IPS-NIHi11 (cell line): ENCODE measurements at places on chromosomes 2 and 18.

DNA sequence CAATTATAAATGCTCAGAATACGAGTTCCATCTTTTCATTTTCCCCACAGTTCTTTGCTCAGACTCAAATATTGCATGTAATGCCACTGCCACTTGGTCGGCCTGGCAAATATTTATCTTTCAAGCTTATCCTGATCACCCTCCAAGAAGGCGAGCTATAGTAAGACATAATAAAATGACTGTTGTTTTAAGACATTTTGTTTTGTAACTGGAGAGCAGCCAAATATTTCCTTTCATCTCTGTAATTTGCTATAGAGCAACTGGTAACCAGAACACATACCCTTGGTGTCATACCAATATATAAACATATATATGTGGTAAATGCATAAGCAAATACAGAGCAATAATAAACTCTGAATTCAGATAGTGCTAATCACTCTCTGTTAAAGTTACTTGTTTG lies 7.3 kb upstream of the ATL2 start:
- DNase-seq = no peak

DNA sequence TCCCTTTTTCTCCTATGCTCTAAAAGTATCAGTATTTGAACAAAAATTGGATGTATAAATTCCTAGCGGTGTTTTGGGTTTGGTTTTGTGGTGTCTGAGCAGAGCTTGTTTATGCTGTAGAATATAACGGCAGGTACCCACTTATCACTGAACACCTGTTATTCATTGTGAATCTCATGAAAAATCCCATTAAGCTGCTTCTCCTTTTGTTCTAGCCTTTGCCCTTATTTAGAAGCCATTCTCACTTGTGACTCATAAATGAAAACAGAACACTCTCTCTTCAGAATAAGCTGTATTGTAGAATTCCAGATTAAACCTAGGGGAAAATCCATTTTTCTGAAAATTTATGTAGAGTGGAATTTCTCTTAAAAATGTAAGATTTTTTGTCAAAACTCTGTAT lies 104.0 kb downstream of the PRPF40A start:
- DNase-seq = no peak

DNA sequence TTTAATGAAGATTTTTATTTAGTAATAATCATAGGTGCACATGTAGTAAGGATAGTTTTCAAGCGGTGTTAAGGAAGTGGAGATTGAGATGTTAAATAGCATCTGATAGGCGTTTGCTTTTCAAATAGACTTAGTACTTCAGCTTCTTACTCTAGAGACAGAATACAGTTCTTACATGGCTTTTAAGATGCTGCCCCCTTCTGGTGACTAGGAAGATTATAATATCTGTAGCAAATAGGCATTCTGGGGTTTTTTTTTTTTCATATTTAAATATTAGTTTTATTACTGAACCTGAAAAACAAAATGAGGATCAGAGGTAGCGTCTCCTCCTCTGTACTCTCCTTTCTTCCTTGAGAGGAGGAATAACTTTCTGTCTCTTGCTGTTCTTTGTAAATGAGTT lies 100.2 kb downstream of the AGAP1 start:
- DNase-seq = peak; percentile 38

GRCh38 chr2:3222636-3223035 lies 155.0 kb downstream of the EIPR1 start:
- no peak for DNase-seq

DNA sequence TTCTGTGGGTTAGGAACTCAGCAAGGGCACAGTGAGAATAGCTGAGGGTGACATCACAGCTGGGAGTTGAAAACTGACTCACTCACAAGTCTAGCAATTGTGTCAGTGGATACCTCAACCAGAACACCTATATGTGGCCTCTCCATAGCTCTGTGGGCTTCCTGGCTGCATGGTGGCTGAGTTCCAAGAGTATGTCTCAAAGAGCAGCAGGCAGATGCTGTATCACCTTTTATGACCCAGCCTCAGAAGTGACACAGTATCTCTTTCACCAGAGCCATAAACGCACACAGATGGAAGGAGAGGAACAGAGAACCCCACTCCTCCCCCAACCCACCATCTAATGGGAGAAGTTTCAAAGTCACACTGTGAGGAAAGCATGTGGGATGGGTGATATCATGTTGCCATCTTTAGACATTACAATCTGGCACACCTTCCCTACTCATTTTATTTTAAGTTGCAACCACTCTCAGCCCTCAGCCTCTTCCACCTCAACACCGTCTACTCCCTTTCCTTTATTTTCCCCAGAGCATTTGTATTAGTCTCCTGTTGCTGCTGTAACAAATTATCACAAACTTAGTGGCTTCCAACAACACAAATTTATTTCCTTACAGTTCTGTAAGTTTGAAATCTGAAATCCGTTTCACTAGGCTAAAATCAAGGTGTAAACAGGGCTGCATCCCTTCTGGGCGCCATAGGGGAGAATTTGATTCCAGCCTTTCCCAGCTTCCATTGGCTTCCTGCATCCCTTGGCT lies 134.6 kb upstream of the SPATS2L start:
- DNase-seq = no peak

- DNase-seq = no peak
Observed at GRCh38 chr2:74548285-74548899, 5.3 kb downstream of the LOXL3 start.

DNA sequence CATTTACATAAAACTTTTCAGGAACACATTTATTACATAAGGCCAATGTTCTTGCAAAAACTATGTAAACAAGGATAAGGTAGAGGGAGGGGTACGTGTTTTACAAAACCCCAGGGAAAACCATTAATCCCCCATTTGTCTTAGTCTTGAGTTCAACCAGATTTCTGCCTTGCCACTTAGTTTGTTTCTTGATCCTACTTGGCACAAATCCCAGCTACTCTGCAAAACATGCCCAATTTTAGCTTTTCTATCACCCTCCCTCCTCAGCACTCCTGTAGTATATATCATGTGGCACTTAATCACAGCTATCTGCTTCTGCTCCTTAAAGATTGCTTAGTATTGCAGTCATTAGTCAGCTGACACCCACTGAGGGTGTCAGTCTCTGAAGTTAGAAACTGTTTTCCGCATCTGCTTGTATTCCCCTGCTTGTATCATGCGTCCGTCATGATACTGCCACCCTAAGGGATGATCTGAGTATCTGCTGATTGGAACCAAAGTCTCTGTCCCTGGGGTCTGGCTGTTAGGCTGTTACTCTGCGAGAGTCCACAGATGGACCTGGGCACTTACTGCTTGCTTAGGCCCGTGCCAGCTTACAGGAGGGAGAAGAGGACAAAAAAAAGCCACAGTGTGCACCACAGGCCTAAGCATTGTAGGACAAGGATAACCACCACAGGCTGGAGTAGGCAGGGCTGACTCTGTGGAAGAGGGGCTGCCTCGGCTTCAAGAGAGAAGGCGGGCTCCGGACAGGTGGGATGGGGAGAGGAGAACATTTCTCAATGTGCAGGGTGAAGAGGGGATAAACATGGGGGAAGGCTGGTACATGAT lies 82.2 kb downstream of the EPAS1 start:
- DNase-seq = no peak
